ENCODE measurements at places on chromosomes 7 and 10.

DNA sequence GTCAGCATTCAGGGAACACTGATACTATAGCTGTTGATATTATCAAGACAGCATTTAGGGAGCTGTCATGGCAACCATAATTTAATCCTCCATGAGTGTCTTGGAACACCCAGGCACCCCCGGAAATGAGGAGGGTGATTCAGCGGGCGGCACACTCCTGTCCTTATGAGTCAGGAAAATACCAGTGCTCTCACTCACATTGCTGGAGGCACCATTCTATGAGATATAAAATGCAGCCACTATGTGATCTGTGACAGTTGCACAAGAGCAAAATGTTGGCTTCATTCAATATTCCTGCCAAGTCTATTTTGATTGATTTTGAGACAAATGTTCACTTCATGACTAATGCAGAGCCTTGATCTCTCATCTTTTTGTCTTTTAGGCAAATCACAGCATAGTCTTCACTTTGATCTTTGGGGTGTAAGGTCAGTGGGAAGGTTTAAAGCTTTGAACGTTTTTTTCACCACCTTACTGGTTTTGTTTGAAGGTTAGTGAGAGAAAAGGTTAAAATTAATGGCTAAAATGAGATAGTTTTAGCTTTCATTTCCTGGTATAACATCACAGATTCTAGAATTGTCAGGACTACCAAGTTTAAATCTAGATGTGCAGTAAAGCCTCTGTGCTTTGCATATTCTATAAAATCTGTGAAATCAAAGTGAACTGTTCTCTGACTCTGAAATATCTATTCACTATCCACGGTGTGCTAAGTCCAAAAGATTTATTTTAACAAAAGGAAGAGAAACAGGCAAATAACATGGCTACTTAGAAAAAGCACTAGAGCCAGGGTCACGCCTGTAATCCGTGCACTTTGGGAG is 12.4 kb upstream of the ARHGAP12 start:
- no peak for DNase-seq

GRCh38 chr10:13743101-13743693 is 156.4 kb downstream of the PRPF18 start:
- DNase-seq = no peak

GRCh38 chr7:79241288-79242060 is 212.0 kb downstream of the MAGI2 start:
- no peak for DNase-seq

- no peak for DNase-seq
These were observed 35.4 kb downstream of the KIAA1549 start for GRCh38 chr7:138945821-138946220.

All from NCI-H2171 (cell line).